A549 treated with ZK216348 at 1 μM for 4 hours (cell line): ENCODE measurements at places on chromosomes 2 and 18. TPM values are rescaled to one million over a fixed set of nuclear protein-coding genes. Genes with fewer than 3 reads are reported as not detected.

The CHRNG gene
- total RNA-seq = not detected in 5 replicates

The LRRC30 gene
- not detected in 5 replicates for total RNA-seq

The ARID5A gene
- total RNA-seq = 4.6 to 7.9 TPM (median 7.1 TPM) in 5 replicates

The TRABD2A gene
- 7.9 to 12.9 TPM (median 12.4 TPM) in 5 replicates for total RNA-seq

The ODC1 gene
- total RNA-seq = 132 to 181 TPM (median 150 TPM) in 5 replicates

The SLC11A1 gene
- 0.16 to 0.66 TPM (median 0.16 TPM) in 5 replicates for total RNA-seq

The SERPINB4 gene
- total RNA-seq = 0.17 to 0.25 TPM (median 0.18 TPM) in 3 of 5 replicates, not detected in the others
